Stimulated activated CD8-positive, alpha-beta memory T cell treated with anti-CD3 and anti-CD28 coated beads, Interleukin-12 subunit alpha, Interleukin-12 subunit beta, amount 100 ng/mL, for 4 hours (primary cell): ENCODE measurements at places on chromosomes 6 and 20.

- no peak for DNase-seq
Measured at GRCh38 chr6:130206479-130206878, 16.3 kb downstream of the SAMD3 start.

DNA sequence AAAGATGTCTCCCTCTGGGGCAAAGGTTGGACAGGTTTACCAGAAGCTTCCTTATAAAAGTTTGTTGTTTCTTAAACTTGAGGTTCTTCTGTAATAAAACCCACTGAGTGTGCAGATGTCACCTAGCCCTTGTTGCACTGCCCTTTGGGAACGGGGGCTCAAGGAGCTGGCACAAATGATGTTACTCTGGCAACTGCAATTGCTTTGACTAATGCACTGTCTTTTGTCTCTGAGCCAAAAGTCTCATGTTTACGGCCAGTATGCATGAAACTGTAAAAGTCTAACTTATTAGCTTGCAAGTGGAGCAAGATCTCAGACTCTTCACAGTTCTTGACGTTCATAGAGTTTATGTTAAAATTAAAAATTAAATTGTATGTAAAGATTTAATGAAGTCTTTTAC is 655.7 kb downstream of the EPHA7 start:
- DNase-seq = no peak

GRCh38 chr6:53544470-53545308 is at the start of gene GCLC:
TSS of gene GCLC (minus strand) at chr6:53545101. CDS start at chr6:53544645, 456 bp downstream.
- peak; percentile 80 for DNase-seq

GRCh38 chr20:17721802-17722486 is 22.2 kb downstream of the BANF2 start:
- DNase-seq = no peak

- DNase-seq = no peak
Measured at GRCh38 chr6:36339146-36339545, 2.5 kb upstream of the BNIP5 start.

DNA sequence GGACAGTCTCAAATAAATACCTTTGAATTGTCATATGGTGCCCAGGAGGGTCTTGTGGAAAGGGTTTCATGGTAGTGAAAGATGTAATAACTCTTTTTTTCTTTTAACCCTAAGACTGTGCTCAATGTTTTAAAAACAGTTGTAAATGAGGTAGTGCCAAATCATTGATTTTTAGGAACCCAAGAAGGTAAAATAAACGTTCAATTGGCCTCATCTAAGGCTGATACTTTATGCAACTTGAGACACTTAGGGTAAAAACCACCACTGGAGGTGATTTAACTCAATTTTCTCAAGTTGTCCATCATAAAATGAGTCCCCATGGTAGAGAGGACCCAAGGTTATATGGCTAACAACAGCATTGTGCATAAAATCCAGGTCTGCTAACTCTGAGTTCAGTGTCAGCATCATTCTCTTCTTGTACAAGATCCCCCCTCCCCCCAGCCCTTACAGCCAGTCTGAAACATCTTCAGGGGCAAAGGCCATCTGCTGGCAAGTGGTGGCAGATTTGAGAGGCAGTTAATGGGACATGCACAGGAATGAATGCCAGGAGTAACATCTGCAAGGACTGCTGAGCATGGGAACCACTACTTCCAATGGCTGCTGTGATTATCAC is 244.4 kb downstream of the GMPR start:
- no peak for DNase-seq

- DNase-seq = no peak
Measured at GRCh38 chr6:82260997-82261732, 13.6 kb upstream of the IBTK start.
